Bronchus fibroblast of lung (primary cell): ENCODE measurements at places on chromosomes 1 and 21. TPM values are rescaled to one million over a fixed set of nuclear protein-coding genes. Genes with fewer than 3 reads are reported as not detected.

The AVPR1B gene
- total RNA-seq: not detected in 2 replicates

The IARS2 gene
- total RNA-seq: 50.8 and 51.6 TPM in 2 replicates

The BEND5 gene
- total RNA-seq: 1.2 and 1.5 TPM in 2 replicates

The OR2L8 gene
- total RNA-seq: not detected in 2 replicates

The CASZ1 gene
- total RNA-seq: 0.30 and 0.34 TPM in 2 replicates

The KRTAP6-1 gene
- not detected in 2 replicates for total RNA-seq

The ELF3 gene
- total RNA-seq: under 0.01 and 0.17 TPM in 2 replicates

The CHIA gene
- total RNA-seq: not detected in 2 replicates

The NOC2L gene
- 83.5 and 93.8 TPM in 2 replicates for total RNA-seq

The DEDD gene
- 25.2 and 32.0 TPM in 2 replicates for total RNA-seq

The GJA8 gene
- not detected in 2 replicates for total RNA-seq

The NCAM2 gene
- total RNA-seq: 0.84 and 1.0 TPM in 2 replicates

The GBP6 gene
- total RNA-seq: not detected in 2 replicates

The LAMTOR5 gene
- 163 and 177 TPM in 2 replicates for total RNA-seq

The FCMR gene
- total RNA-seq: 1.0 and 1.2 TPM in 2 replicates

The DCAF8 gene
- 35.1 and 41.5 TPM in 2 replicates for total RNA-seq

The TMPRSS15 gene
- not detected in 2 replicates for total RNA-seq

The CYP4A11 gene
- not detected in 2 replicates for total RNA-seq

The DDX20 gene
- total RNA-seq: 12.6 and 12.9 TPM in 2 replicates

The LCE2B gene
- not detected in 2 replicates for total RNA-seq

The PTGFRN gene
- 7.0 and 10.4 TPM in 2 replicates for total RNA-seq

The SELP gene
- total RNA-seq: not detected in 2 replicates

The LRRC53 gene
- total RNA-seq: not detected in 2 replicates

The RYR2 gene
- not detected in 2 replicates for total RNA-seq

The AUNIP gene
- total RNA-seq: 5.1 and 9.1 TPM in 2 replicates

The DNASE2B gene
- 0.15 and 0.17 TPM in 2 replicates for total RNA-seq

The PERM1 gene
- not detected in 2 replicates for total RNA-seq

The RRP1B gene
- 24.5 and 26.2 TPM in 2 replicates for total RNA-seq

The TSPEAR gene
- total RNA-seq: not detected in 2 replicates

The TMEM61 gene
- not detected in 2 replicates for total RNA-seq

The CSF3R gene
- total RNA-seq: not detected in 2 replicates

The HTR1D gene
- total RNA-seq: not detected in 2 replicates

The THEM5 gene
- total RNA-seq: not detected in 2 replicates

The LAMTOR2 gene
- total RNA-seq: 80.4 and 88.7 TPM in 2 replicates

The CD53 gene
- not detected in 2 replicates for total RNA-seq

The PRAMEF15 gene
- total RNA-seq: not detected in 2 replicates

The SPATA17 gene
- total RNA-seq: 0.15 and 0.84 TPM in 2 replicates

The LIPI gene
- total RNA-seq: not detected in 2 replicates

The DAB1 gene
- not detected in 2 replicates for total RNA-seq

The OLFML3 gene
- total RNA-seq: 48.1 and 48.5 TPM in 2 replicates

The VASH2 gene
- 2.0 and 3.1 TPM in 2 replicates for total RNA-seq

The KLF17 gene
- under 0.01 TPM in 2 replicates for total RNA-seq

The SH2D5 gene
- total RNA-seq: 5.2 and 5.5 TPM in 2 replicates

The CD5L gene
- not detected in 2 replicates for total RNA-seq

The GREM2 gene
- total RNA-seq: under 0.01 TPM in 1 of 2 replicates, not detected in the other

The LRRC8C gene
- 8.2 and 10.4 TPM in 2 replicates for total RNA-seq

The AMIGO1 gene
- 0.89 and 1.0 TPM in 2 replicates for total RNA-seq

The UBQLN4 gene
- 17.3 and 17.4 TPM in 2 replicates for total RNA-seq
